ENCODE measurements at places on chromosomes 1 and 21.

GRCh38 chr1:200035956-200036618 lies 8.6 kb downstream of the NR5A2 start:
- no peak for DNase-seq

- DNase-seq = no peak
These were observed 100.2 kb downstream of the LTN1 start for GRCh38 chr21:28892199-28893111.

DNA sequence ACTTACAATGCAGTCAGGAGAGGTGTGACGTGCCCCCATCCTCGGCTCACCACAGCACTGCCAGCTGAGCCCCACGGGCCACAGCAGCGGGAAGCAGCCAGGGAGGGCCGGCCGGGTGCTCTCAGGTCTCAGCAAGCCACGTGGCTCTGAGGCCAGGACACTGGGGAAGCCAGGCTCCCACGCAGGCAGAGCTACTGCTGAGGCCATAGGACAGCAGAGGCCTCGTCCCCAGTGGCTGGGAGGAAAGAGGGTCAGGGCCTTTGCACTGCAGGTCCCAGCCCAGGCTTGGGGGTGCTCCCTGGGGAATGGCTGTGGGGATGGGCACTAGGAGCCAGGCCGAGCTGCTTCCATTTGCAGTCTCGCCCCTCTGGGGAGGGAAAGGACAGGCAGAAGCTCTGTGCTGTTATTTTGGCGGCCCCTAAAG lies 5.8 kb downstream of the LRRC47 start:
- no peak for DNase-seq

DNA sequence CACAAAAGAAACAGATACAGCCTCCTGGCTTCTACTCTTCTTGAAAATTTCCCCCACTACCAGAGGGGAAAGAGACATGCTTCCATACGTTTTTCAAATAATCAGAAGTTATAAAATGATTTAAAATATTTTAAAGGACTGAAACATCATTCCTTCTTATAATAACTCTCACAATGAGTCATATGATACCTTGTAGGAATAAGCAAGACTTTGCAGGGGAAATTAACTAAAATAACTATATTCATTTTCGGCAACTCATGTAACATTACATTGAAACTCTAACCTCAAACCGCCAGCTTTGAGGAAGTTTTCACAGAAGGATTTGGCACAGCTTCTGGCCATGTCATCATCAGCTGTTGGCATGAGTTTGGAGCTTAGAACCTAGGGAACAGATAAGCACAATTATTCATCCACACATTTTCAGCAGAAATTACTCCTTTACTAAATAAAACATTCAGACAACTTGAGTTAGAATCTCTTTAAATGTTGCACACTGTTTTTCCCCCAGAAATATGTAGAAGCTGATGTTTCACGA lies 85.9 kb downstream of the USP24 start:
- DNase-seq = no peak

DNA sequence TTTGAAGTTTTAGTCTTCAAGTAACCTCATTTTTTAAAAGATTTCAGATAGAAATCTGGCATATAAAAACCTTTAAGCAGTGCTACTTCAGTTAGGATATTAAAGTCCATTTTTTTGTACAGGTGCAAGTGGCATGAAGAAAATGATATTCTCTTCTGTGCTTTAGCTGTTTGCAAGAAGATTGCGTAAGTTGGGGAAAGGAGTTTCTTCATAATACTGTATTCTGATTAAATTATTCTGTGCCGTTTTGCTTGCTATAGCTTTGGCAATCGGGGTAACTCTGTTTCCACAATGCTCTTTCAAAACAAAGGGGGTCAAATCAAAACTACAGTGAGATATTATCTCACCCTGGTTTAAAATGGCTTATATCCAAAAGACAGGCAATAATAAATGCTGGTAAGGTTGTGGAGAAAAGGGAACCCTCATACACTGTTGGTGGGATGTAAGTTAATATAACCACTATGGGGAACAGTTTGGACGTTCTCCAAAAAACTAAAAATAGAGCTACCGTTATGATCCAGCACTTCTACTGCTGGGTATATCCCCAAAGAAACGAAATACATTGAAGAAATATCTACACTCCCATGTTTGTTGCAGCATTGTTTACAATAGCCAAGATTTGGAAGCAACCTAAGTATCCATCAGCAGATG lies 27.1 kb downstream of the MAEL start:
- DNase-seq = no peak

All from stimulated activated CD4-positive, alpha-beta T cell treated with anti-CD3 and anti-CD28 coated beads, Interleukin-12 subunit alpha, Interleukin-12 subunit beta, amount 100 ng/mL, for 48 hours (primary cell).